ENCODE measurements at places on chromosomes 1 and 21.

GRCh38 chr1:232553809-232554208 lies 76.1 kb downstream of the SIPA1L2 start:
- peak; percentile 50 for DNase-seq

DNA sequence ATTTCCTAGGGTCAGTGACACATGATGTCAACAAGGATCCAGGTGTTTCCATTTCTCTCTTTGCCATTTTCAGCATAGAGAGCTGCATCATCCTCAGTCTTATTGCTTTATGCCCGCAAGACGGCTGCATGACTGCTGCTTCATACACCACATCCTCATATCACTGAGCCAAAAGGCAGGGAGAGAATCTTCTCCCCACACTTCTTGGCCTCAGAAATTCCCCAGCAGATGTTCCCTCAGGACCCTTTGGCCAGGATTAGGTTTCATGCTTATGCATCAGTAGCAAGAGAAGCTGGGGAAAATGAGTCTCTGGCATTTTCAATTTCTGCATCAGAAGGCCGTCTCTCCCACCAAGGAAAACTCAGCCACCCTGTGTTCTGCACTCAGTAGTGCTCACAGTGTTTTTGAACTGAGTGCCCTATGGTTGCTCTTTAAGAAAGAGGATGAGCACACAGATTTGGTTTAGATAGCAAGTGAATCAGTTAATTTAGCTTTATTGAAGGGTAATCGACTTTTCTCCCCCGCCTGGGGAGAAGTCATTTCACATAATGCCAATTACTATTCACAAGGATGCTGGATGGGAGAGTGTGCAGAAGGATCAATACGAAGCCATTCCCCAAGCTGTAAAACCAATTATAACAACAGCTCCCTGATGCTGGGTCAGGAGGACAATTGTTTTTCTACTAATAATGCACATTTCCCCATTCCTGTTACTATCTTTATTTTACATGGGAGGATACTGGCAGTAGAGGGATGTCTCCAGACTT lies 360.2 kb downstream of the HHIPL2 start:
- peak; percentile 21 for DNase-seq

- DNase-seq, result no peak
Measured at GRCh38 chr1:145995964-145996432, 381 bp downstream of the TXNIP start.

GRCh38 chr1:6294080-6294889 lies 33.4 kb upstream of the GPR153 start:
- DNase-seq, result no peak

DNA sequence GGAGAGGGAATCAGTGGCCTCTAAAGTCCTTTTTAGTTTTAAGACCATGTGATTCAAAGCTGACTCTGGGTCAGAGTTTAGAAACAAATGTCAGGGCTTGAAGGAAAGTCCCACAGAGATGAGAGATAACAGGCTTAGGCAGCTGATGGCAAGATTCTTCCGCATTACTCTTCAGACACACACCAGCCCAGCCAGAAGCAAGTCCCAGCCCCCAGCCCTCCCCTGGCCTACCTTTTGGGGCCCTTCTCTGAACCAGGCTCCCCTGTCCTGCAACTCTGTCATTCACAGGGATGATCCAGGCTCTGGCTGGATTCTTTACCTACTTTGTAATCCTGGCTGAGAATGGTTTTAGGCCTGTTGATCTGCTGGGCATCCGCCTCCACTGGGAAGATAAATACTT lies 13.1 kb upstream of the CASQ1 start:
- DNase-seq, result no peak

GRCh38 chr1:24526940-24527542 lies 24.4 kb downstream of the RCAN3 start:
- peak; percentile 5 for DNase-seq

- DNase-seq, result no peak
Measured at GRCh38 chr1:70462611-70463010, 51.5 kb downstream of the CTH start.

- no peak for DNase-seq
Measured at GRCh38 chr21:25314247-25314646, 293.0 kb downstream of the MRPL39 start.

GRCh38 chr1:53448241-53448841 lies 10.9 kb upstream of the DMRTB1 start:
- DNase-seq, result peak; percentile 48

DNA sequence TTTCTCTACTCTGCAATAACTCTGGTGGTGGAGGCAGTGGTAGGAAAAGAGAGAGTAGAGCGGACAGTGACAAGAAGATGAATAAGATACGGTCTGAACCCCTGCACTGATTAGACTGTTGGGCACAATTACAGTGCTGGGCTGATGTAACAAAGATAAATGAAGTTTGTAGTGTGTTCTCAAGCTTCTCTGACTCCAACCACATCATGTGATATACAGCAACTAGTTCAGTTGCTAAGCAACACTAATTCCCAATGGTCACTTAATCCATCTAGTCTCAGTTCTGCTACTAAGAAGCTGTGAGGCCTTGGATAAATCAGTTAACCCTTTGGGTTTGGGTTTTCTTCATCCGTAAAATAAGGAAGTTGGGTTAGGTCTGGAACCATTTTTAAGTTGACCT lies 17.3 kb downstream of the DDR2 start:
- peak; percentile 38 for DNase-seq

- no peak for DNase-seq
Measured at GRCh38 chr1:71980556-71980955, 301.8 kb downstream of the NEGR1 start.

- DNase-seq, result no peak
Measured at GRCh38 chr21:44062380-44062779, 44.8 kb upstream of the PWP2 start.

DNA sequence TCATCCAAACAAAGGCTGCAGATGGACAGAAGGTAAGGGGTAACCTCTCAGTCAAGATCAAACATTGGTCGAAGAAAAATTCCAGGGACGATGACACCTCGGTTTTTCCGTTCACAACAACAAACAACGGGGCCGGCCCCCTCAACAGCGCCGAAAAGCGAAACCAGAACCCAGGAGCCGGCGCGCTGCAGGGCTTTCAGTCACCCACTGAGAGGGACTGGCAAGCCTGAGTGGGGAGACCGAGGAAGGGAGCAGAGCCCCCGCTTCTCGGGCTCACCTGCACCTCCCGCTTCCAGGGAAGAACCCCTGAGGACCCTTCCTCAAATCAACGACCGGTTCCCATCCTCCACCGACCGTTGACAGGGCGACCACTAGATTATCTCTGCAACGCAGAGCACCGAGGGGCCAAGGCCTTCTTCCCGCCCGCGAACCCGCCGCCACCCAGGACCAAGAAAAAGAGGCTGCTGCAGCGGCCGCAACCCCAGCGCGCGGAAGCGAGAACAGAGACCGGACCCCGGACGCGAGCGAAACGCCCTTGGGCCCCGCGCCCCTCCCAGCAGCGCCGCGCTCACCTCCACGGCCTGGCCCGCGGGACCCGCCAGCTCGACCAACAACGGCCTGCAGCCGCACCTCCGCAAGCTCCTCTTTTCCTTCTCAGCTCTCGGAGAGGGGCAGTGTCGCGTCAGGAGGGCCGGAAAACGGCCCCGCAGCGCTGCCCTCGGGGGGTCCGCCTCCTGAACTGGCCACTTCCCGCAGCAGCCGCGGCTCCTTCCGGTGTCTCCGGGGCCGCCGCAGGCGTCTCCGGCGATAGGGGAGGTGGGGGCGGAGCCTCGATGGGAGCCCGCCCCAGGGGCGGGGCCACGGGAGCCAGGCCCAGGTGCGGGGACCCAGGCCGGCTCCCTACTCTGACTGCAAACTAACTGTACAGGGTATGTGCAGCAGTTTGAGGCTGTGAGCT lies at the start of gene USP33:
Gene USP33 (minus strand): TSS at position 782 of the 958 bp plus-strand sequence. CDS start 18,155 bp downstream, outside the sequence.
- DNase-seq, result peak; percentile 82

DNA sequence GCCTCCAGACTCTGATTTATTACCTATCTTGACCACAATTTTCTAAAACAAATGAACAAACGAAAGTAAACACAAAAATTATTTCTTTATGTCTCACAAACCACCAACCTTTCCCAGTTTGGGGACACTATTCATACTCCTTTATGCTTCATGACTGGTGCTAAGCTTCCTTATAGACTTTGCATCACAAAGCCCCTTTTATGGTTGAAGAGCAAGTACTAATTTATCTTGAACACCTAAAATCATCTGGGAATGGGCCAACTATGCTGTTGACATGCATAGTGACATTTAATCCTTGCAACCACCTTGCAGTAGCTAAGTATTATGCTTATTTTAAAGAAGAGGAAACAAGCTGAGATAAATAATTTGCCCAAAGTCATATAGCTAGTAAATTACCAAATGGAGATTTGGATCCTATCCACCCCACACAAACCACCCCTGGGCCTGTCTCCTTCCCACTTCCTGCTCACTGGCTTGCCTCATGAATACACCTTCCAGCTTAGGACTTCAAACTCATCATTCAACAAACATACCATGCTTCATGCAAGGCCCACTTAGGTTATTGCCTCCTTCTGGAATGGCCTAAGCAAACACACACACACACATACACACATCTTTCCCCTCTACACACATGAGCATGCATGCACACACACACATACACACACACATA lies 192.2 kb downstream of the PLPP3 start:
- peak; percentile 38 for DNase-seq

GRCh38 chr1:175353066-175353465 lies 160.5 kb upstream of the KIAA0040 start:
- no peak for DNase-seq

GRCh38 chr1:187773168-187773567 lies 944.4 kb downstream of the PLA2G4A start:
- DNase-seq, result no peak

GRCh38 chr1:199948587-199949280 lies 78.8 kb upstream of the NR5A2 start:
- peak; percentile 12 for DNase-seq
